Common myeloid progenitor, CD34-positive (primary cell): ENCODE measurements at places on chromosomes 7 and 10.
A peak's percentile ranks its signal among the peaks of the same experiment; 100 is the strongest.

DNA sequence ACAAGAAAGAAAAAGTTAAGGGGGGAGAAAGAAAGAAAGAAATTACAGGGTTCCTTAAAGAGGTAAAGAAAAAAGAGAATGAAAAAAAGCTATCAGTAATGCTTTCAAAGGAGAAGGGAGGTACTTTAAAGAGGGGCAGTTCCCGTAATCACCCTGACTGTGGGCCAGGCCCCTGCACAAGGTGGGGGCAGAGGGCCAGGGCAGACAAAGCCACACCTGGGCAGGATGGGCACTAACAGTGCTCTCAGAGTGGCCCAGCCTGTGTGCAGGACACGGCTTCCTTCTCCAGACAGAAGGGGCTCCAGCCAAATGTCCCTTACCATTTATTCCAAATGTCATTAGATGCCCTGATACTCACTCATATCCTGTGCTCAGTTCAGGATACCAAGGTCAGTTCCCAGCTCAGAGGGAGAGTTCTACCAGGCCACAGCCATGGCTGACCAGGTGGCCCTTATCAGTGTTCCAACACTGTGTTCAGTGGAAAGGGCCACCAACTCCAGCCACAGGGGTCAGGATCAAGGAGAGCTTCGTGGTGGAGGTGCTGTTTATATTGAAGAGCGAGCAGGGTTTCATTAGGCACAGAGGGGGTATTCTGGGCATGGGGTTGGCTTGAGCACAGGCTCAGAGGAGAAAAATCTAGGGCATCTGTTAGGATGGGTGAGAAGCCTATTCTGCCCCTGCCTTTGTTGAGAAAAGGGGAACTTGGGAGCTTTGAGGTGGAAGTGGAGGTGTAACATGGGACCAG lies 29.9 kb downstream of the DPCD start:
- H3K36me3 ChIP-seq = peaks cover 19% of the 10 kb centered on the region
- H3K27ac ChIP-seq = no peak overlapping the region
- no peak overlapping the region for H3K4me3 ChIP-seq
- no peaks in the 10 kb centered on the region for H3K27me3 ChIP-seq
- no peak for DNase-seq
- peaks cover 13% of the 10 kb centered on the region for H3K4me1 ChIP-seq

DNA sequence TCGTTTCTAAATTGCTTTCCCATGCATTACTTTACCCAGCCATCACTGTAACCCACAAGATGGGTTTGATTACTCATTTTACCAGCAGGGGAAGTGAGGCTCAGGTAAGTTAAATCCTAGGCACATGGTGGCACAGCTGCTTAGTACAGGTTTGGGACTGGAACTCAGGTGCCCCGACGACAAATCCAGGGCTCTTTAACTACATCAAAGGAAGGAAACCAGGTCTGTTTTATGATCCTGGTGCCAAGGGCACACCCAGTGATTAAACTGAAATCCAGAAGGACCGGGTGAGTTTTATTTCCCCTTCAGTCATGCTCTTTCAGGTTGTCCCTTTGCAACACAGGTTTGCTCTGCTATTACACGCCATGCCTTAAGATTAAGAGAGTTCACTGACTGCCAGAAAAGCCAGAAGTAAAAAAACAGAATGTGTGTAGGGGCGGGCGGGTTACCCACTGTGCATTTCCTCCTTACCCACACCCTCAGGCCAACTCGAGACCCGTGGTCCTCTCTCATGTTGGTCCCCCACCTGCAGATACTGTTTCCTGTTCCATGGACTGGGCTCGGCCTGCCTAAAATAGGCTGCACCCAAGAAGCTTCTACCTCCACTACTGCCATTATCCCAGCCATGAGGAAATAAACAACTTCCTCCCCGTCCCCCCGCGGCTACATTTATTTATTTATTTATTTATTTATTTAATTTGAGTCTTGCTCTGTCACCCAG lies 55.1 kb upstream of the KDM7A start:
- no peaks in the 10 kb centered on the region for H3K36me3 ChIP-seq
- no peak overlapping the region for H3K27ac ChIP-seq
- H3K4me3 ChIP-seq = no peak overlapping the region
- peak; percentile 33 for DNase-seq
- H3K27me3 ChIP-seq = no peaks in the 10 kb centered on the region

GRCh38 chr10:42790835-42791234 lies 8.2 kb downstream of the BMS1 start:
- H3K4me3 ChIP-seq = no peak overlapping the region
- no peaks in the 10 kb centered on the region for H3K4me1 ChIP-seq
- H3K27me3 ChIP-seq = no peaks in the 10 kb centered on the region
- H3K36me3 ChIP-seq = peaks cover 35% of the 10 kb centered on the region
- H3K27ac ChIP-seq = no peak overlapping the region
- no peak for DNase-seq

DNA sequence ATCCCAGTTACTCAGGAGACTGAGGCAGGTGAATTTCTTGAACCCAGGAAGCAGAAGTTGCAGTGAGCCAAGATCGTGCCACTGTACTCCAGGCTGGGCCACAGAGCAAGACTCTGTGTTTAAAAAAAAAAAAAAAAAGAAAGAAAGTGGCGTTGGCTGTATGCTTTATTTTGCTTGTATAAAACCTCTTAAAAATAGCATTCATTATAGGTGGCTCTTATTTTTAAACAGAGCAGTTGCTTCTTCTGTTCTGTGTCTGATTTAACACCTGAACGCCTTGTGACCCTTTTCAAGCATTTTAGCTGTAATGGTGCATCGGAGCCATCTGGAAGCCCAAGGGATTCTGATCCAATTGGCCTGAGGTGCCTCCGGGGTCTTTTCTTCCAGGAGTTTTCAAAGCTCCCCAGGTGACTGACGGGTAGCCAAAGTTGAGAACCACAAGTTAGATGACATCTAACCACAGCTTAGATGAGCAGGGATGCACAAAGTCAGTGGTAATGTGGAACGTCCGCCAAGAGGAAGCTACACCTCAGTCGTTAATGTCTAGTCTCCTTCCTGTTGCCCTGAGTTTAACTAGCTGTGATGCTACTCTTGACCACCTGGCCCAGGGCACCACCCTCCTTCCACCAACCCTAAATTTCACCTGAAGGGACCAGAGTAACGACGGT lies 274.6 kb upstream of the KLF6 start:
- H3K27me3 ChIP-seq = no peaks in the 10 kb centered on the region
- H3K4me1 ChIP-seq = peaks cover 18% of the 10 kb centered on the region
- H3K4me3 ChIP-seq = no peak overlapping the region
- H3K36me3 ChIP-seq = no peaks in the 10 kb centered on the region
- no peak for DNase-seq

- no peak overlapping the region for H3K4me3 ChIP-seq
- no peaks in the 10 kb centered on the region for H3K4me1 ChIP-seq
- no peaks in the 10 kb centered on the region for H3K36me3 ChIP-seq
- no peak for DNase-seq
- no peak overlapping the region for H3K27ac ChIP-seq
- H3K27me3 ChIP-seq = no peaks in the 10 kb centered on the region
Measured at GRCh38 chr7:25901658-25902057, 250.3 kb upstream of the NFE2L3 start.

GRCh38 chr10:79409726-79410085 lies 35.7 kb downstream of the ZCCHC24 start:
- no peaks in the 10 kb centered on the region for H3K36me3 ChIP-seq
- no peak overlapping the region for H3K27ac ChIP-seq
- DNase-seq = no peak
- peaks cover 11% of the 10 kb centered on the region for H3K4me1 ChIP-seq

- H3K4me1 ChIP-seq = no peaks in the 10 kb centered on the region
- H3K36me3 ChIP-seq = no peaks in the 10 kb centered on the region
- H3K27me3 ChIP-seq = no peaks in the 10 kb centered on the region
- DNase-seq = no peak
- no peak overlapping the region for H3K4me3 ChIP-seq
Measured at GRCh38 chr7:32150589-32150988, 80.4 kb upstream of the PDE1C start.

DNA sequence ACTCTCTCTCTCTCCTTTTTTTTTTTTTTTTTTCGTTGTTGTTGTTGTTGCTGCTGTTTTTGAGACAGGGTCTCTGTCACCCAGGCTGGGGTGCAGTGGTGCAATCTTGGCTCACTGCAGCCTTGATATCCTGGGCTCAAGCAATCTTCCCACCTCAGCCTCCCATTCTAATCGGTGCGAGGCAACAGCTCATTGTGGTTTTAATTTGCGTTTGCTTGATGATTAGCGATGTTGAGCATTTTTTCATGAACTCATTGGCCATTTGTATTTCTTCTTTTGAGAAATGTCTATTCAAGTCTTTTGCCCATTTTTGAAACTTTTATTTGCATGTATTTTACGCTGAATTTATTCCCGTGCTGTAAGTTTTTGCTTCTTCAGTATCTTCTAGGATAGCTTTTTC lies 13.3 kb upstream of the ZC3HAV1L start:
- no peaks in the 10 kb centered on the region for H3K27me3 ChIP-seq
- DNase-seq = no peak
- peaks cover 10% of the 10 kb centered on the region for H3K4me1 ChIP-seq
- no peak overlapping the region for H3K27ac ChIP-seq
- no peak overlapping the region for H3K4me3 ChIP-seq

DNA sequence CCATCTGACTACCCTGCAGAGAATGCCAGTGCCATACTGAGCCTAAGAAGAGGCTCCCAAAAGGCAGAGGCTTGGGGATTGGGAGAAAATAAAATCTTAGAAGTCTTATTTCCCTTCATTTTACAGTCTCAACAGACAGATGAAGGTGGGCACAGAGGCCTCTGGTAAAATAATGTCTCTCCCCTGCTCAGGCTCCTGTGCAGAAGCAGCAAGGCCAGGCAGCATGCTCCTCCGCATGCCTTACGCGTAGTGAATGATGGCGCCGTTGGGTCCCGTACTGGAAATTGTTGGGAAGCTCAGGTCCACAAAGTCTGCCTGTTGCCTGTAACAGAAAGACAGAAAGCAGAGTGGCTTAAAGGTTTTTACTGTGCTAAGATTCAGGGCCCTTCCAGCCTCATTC lies 45.8 kb downstream of the XPNPEP1 start:
- no peak overlapping the region for H3K27ac ChIP-seq
- peaks cover 26% of the 10 kb centered on the region for H3K36me3 ChIP-seq
- DNase-seq = no peak
- H3K27me3 ChIP-seq = no peaks in the 10 kb centered on the region
- no peak overlapping the region for H3K4me3 ChIP-seq

DNA sequence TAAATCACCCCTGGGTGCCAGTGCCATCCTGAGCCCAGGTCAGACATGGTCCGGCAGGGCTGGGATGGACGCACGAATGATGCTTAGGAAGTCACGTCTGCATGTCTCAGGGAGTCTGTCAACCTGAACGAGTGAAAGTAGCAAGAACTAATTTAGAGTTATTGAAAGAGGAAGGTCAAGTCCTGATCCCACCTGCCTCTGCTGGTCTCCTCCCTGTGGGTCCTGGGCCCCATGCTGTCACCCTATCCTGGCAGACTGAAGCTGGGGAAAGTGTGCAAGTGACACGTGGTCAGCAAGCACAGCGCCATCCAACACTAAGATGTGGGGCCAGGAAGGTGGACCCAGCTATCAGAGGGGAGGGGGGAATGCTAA lies 26.1 kb upstream of the GRID1 start:
- H3K27ac ChIP-seq = no peak overlapping the region
- H3K4me3 ChIP-seq = no peak overlapping the region
- DNase-seq = no peak
- no peaks in the 10 kb centered on the region for H3K36me3 ChIP-seq
- H3K27me3 ChIP-seq = peaks cover 5% of the 10 kb centered on the region

GRCh38 chr7:94904982-94905381 lies 2.4 kb upstream of the PPP1R9A start:
- no peak overlapping the region for H3K27ac ChIP-seq
- DNase-seq = no peak
- no peak overlapping the region for H3K4me3 ChIP-seq
- no peaks in the 10 kb centered on the region for H3K27me3 ChIP-seq
- no peaks in the 10 kb centered on the region for H3K4me1 ChIP-seq
